ENCODE measurements at places on chromosomes 2 and 18. TPM values are rescaled to one million over a fixed set of nuclear protein-coding genes. Genes with fewer than 3 reads are reported as not detected.

Gene SPP2
- total RNA-seq, result not detected

Gene PRKCE
- total RNA-seq, result 177 TPM

Gene UGT1A3
- not detected for total RNA-seq

Gene SNTG2
- 5.1 TPM for total RNA-seq

Gene ARMC9
- 42.4 TPM for total RNA-seq

Gene IL36G
- total RNA-seq, result not detected

Gene FIGN
- total RNA-seq, result 19.3 TPM

All from dorsolateral prefrontal cortex (tissue), 122 donors.